ENCODE measurements at places on chromosomes 1 and 21.

GRCh38 chr1:151939779-151940178 is 30.5 kb upstream of the THEM4 start:
- DNase-seq = no peak

- DNase-seq = no peak
These were observed 93.5 kb downstream of the C1orf94 start for GRCh38 chr1:34270181-34270580.

DNA sequence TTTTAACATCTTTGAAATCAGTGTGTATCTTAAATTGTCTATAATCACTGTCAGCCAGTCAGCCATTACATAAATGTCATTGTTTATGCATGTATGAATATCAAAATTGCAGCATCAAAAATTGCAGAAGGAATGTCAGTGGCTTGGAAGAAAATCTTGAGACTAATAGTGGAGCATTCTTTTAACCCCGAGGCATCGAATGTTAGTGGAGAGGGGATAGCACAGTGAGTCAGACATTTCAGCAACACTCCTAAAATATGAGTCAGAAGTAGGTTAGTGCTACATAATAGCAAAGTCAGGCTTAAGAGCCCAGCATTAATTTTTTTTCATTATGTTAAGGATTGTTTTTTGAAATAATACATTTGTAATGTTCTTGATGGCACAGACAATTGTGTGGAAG is 45.5 kb downstream of the SNRPE start:
- DNase-seq = no peak

- peak; percentile 81 for DNase-seq
These were observed 64.4 kb downstream of the KCTD3 start for GRCh38 chr1:215631489-215631888.

DNA sequence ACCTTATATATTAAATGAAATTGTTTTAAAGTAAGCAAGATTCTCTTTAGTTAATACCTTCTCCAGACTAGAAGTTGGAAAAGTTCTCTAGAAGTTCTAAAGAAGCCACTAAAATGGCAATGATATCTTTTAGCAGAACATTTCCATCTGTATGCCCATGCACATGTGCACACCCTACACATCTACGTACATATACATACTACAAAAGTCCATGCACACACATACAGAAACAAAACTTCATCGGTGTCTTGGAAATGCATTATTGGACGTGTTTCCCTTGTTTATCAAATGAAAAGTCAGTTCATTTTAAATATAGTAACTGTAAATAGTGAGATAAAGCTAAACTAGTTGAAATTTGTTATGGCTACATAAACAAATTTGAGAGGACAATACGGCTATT is 114.4 kb downstream of the KCNT2 start:
- no peak for DNase-seq

- DNase-seq = no peak
These were observed 587.7 kb upstream of the BRINP3 start for GRCh38 chr1:191065346-191065745.

- DNase-seq = no peak
These were observed 17.6 kb upstream of the CCT8 start for GRCh38 chr21:29091033-29091432.

DNA sequence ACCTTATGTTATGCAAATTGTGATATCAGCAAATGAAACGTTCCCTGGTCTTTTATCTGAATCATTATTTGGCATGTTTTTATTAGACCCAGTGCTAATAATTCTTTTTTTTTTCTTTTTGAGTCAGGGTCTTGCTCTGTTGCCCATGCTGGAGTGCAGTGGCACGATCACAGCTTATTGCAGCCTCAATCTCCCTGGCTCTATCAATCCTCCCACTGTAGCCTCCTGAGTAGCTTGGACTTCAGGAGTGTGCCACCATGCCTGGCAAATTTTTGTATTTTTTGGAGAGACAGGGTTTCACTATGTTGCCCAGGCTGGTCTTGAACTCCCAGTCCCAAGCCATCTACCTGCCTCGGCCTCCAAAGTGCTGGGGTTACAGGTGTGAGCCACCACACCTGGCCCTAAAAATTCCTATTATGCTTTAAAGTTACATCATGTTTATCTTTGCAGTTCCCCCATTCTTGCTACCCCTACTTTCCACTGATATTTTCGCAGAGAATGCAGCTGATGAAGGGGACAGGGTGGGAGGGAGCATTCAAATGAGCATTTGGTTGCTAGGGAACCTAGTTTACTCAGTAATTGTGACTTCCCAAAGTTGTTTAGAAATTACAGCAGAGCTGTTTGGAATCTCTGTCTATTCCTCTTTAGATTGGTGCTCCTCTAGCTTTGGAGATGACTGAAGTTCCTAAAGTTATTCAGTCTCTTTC is 18.4 kb downstream of the C1orf21 start:
- DNase-seq = no peak

- no peak for DNase-seq
These were observed 92.4 kb upstream of the GPR88 start for GRCh38 chr1:100445565-100445964.

GRCh38 chr1:200631375-200631774 is 10.8 kb upstream of the KIF14 start:
- no peak for DNase-seq

DNA sequence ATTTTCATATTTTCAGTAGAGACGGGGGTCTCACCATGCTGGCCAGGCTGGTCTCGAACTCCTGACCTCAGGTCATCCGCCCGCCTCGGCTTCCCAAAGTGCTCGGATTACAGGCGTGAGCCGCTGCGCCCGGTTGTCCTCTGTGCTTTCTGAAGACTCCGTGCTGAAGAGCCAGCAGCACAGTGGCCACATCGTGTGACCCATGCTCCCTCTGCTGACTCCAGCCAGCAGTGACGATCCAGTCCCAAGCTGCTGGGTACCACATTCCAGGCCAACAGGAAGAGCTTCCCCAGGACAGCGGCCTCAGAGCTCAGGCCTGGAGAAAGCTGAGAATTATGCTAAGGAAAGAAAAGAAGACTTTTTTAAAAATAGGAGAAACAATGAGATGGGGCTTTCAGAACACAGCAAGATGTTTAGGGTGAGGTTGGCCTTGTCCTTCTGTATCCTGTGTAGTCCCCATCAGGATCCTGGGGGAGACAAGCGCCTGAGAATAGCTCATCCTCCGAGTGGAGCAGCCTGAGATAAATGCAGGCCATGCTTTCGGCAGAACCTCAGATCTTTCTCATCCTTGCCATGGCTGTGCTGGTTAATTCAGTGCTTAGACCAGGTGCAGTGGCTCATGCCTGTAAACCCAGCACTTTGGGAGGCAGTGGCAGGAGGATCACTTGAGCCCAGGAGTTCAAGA is 207.1 kb downstream of the SLC35F3 start:
- peak; percentile 56 for DNase-seq

DNA sequence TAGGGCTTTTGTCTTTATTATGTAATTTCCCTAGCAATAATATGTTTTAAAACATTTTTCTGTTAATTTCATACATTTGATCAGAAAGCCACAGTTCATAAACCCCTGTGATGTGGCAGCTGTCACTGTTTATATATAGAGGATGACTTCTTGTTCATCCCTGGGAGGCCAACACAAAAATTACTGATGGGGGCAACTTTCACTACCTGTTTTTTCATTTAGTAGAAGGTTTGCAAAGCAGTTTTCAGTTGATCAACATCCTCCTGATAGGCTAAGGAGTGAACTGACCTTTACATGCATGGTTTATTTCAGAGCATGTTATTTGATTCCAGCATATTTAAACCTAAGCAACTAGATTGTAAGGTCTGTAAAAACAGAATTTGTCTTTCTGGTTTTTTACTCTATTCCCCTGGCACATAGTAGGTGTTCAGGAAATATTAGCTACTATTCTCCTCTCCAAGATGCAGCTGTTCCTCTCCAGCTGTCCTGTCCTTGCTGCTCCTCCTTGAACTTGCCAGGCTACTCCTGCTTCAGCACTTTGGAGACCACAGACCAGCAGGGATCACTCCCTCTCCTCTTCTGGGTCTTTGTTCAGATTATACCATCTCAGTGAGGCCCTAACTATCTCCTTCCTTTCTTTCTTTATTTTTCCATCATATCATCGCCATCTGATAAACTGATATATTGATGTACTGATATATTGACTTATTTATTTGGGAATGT is 54.7 kb downstream of the ROR1 start:
- DNase-seq = no peak

GRCh38 chr1:147740391-147740790 is 20.0 kb downstream of the GJA5 start:
- DNase-seq = no peak

DNA sequence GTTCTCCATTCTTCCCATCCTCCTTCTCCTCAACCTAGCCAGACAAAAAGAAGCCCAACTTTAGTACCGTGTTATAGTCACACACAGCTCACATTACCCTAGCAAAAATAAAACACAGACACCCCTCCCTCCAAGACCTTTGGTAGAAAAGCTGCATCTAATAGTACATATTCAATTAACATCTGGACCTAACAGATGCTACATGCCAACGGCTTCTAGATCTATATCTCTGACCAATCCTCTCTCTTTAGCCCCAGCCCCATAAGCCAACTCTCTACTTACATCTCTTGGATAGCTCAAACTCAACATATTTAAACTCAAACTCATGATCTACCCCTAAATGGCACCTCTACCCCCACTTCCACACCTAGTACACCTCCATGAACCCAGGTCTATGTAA is 233.1 kb downstream of the KCNH1 start:
- DNase-seq = no peak

DNA sequence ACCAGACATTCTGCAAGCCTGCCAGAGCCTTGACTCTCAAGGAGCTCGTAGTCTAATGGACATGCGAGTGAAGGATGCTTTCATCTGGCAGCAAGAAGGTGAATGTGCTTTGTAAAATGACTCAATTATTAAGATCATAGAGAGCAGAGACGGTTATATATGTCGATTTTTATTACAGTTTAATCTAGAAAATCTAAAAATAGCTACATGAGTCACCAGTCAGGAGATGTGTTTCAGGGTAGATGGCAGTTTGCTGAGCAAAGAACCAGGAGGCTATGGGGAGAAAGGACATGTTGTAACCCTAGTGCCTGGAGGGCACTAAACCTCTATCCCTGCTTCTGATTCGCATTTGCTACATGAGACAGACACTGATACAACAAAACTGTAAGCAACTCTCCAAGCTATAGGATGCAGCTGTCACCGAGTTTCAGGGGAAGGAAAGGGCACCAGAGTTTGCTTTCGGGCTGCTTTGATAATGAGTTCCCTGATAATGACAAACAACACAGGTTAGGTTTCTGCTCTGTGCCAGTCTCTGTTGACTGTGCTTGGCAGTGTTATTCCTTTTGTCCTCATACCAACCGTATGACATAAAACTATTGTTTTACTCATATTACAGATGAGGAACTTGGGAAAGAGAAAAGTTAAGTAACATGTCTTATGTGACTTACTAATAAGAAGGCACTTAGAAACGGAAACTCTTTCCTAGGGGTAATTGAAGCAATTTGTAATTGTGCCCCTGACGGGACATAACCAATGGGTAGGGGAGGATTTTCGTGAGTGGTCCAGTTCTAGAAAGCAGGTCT is 43.2 kb downstream of the C1orf198 start:
- no peak for DNase-seq

DNA sequence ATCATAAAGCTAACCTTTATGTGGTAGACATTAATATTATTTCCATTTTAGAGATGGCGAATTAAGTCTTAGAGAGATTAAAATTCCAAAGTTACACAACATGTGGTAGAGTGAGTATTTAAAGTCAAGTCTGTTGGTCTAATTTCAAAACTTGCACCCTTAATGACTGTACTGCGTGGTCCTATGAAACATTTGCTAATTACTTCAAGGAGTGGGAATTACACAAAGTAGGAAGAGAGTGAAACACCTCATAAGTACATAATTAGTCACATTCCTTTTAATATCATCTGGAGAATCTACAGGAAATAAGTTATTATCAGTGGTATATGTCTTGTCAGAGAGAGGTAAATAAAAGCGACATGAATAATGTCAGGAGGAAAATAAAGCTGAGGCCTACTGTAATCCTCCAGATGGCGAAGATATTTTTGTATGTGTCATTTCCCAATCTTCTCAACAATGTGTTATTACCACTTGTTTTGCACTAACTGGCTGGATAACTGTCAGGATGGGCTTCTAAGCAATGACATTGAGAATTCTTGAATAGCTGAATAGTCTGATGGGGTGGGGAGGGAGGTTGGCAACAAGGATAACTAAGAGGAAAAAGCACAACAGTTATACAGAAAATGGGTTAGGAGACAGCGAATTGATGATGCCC is 95.5 kb downstream of the TNFSF18 start:
- no peak for DNase-seq

DNA sequence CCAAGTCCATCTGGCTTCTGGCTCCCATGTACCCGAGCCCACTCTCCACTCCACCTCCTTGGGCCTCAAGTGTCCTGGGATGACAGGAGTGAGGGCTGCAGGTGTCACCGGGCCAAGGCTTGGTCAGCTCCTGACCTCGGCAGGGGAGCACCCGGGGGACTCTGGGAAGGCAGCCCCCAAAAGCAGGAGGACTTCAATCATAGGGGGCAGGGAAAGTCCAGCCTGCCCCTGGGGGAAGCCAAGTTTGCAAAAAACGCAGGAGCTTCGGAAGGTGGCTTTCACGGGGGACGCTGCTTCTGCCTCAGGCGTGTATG is 56.8 kb downstream of the KCNAB2 start:
- no peak for DNase-seq

DNA sequence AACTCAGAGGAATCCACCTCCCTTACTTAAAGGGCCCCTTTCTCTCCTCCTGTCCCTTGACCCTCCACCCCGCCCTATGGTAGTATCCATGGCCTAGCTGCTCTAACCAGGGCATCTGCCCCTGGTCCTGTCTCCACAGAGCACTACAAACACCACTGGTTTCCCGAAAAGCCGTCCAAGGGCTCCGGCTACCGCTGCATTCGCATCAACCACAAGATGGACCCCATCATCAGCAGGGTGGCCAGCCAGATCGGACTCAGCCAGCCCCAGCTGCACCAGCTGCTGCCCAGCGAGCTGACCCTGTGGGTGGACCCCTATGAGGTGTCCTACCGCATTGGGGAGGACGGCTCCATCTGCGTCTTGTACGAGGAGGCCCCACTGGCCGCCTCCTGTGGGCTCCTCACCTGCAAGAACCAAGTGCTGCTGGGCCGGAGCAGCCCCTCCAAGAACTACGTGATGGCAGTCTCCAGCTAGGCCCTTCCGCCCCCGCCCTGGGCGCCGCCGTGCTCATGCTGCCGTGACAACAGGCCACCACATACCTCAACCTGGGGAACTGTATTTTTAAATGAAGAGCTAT is 1.7 kb downstream of the BTG2 start:
- no peak for DNase-seq

- peak; percentile 15 for DNase-seq
These were observed 15.1 kb downstream of the THBS3 start for GRCh38 chr1:155192346-155193274.

DNA sequence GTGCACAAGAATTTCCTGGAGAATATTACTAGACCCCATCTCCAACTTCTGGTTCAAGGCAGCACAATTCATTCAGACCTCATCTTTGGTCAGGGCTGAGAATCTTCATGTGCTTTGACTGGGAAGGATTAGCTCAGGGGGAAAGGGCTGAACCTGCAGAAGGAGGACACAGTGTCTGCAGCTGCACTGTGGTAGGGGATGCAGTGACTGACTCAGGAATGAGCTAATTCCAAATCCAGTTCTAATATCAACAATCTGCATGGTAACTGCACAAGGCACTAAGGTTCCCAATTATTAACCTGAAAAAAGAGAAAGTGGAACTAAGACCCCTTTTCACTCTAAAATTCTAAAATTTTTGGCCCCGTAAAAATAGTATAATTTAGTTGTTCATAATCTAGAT is 31.6 kb downstream of the TTLL7 start:
- DNase-seq = no peak

All from NCI-H1092 (cell line).